ENCODE measurements at places on chromosomes 2 and 18.

DNA sequence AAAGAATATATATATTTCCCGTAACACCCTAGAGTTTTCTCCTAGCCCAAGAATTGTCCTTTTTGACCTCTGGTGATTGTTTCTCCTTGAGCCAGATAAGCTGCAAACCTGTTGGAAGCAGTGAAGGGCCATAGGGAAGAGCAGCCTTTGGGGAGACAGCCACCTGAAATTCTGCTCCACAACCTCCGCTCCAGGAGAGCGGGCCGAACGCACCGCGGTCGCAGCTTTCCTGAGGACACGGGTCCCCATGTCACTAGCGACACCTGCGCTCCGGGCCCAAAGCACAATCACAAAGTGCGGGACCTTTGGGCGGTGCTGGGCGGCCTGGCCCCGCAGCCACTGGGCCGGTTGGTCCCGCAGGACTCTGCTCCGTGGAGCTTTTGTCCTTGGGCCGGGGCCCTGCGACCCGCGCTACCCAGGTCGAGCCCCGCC is 557 bp upstream of the DSG2 start:
- DNase-seq = no peak

- no peak for DNase-seq
Observed at GRCh38 chr2:111970453-111970852, 72.0 kb downstream of the MERTK start.

DNA sequence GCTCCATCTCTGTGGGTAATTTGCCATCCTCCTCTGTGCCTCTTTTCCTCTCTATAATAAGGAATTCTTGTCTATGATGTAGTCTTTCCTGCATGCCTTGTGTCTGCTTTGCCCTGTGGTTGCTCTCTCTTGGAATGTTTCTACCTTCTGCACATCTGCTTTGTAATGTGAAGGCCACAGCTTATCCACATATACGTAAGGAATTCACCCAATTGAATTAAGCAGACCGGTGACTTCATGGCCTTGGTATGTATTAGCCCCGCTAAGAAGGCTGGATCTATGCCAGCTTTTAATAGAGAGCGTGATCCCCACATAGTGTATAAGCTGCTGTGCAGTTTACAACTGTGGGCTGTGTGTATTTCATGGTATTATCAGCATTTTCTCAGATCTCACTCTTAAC is 274.7 kb downstream of the RNF144A start:
- no peak for DNase-seq

- no peak for DNase-seq
Observed at GRCh38 chr18:21004726-21005125, 106.9 kb downstream of the ROCK1 start.

- DNase-seq = no peak
Observed at GRCh38 chr2:120344214-120344975, 1.5 kb upstream of the INHBB start.
